ENCODE measurements at places on chromosomes 11 and 22.

GRCh38 chr22:24007253-24008021, 2.2 kb upstream of the GSTT4 start:
- DNase-seq = no peak

DNA sequence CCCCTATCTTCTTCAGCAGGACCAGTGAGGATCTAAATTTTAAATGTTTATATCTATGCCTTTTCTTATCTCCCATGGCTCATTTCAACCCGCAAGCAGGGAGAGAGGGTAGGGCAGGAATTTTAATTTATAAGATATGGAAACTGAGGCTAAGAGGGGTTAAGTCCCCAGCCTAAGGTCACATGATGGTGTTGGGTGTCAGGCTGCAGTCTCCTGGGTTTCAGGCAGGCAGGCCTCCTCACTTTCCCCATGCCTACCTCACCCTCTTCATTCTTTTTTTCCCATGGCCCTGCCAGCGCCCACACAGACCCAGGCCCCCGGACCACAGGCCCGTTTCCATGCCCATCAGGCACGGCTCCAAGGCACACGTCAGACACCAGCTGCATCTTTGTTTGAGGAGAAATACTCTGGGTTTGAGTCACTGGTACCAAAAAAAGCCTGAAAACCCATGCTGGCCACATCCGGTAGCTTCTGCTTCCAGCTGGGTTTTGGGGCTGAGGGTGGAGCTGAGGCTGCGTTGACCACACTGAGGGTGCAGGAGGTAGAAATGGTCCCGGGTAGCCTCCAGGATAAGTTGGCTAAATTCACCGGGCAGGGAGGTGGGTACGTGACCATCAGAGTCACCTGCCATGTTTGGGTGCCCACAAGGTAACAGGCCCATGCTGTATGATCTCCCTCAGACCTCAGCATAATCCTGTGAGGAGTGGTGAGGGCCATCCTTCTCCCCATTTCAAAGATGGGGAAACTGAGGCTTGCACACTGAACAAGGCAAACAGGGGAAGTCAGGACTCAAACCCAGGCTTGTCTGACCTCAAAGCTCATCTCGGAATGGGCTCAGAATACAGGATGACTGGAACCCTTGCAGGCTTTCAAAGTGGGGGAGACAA, 7.5 kb downstream of the CRYBB1 start:
- no peak for DNase-seq

- no peak for DNase-seq
Observed at GRCh38 chr11:28463826-28464225, 355.6 kb downstream of the METTL15 start.

- no peak for DNase-seq
Observed at GRCh38 chr11:24543771-24544170, 46.9 kb downstream of the LUZP2 start.

GRCh38 chr22:21038405-21038804, 6.0 kb upstream of the SLC7A4 start:
- no peak for DNase-seq

DNA sequence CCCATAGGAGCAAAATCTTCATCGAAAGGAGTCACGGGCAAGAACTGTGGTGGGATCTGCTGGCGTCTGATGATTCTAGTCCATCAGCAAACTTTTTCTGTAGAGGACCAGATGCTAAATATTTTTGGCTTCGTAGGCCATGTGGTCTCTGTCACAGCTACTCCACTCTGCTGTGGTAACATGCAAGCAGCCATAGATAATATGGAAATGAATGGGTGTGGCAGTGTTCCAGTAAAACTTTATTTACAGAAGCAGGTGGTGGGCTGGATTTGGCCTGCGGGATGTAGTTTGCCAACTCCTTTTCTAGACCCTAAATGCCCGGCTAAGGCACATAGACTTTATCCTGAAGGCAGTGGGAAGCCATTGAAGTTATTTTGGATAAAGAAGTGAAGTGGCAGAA, 32.9 kb downstream of the BMAL1 start:
- DNase-seq = no peak

DNA sequence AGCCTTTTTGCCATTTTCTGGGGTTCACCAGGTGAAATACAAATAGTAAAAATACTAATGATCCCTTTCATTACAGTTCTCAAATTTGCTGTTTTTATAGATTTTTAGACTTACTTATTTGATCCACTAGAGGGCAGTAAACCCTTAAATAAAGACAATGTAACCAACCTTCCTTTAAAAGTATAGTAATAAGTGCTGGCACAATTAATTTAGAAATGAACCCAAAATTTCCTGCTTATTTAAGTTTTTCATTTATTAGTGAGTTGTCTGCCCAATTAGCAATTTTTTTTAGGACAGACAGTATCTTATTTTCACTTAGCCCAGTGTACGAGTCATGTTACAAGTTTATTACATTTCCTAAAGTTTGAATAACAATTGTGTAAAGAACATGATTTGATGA, 4.7 kb downstream of the DDIAS start:
- no peak for DNase-seq

DNA sequence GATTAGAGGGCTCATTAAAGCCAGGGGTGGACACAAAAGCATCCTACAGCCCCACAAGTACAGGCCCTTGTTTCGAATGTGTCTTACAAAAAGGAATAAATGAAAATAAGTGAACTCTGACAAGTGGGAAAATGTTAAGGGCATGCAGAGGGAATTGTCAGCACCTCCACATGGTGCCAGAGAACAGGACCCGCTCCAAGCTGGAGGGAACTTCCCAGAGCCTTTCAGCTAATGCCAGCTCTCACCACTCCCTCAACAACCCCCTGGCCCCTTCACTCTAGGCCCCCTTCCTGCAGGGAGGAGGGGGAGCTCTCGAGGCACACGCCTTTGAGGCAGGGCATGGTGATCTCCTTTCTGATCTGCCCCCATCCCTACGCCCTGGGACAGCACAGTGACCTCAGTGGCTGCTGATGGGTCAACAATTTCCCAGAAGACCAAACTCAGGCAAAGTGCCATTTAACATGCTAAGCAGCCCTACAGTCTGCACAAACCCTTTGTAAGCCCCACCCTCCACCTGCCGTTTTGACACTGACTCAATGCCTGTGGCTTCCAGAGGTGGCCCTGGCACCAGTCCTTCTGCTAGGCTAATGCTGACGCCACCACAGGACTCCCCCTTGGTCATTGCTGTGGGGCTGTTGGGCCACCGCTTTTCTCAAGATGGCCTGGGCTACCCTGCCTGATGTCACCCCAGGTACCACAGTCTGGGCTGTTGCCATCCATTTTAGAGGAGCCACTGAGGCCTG, 12.5 kb upstream of the CHST1 start:
- DNase-seq = no peak

DNA sequence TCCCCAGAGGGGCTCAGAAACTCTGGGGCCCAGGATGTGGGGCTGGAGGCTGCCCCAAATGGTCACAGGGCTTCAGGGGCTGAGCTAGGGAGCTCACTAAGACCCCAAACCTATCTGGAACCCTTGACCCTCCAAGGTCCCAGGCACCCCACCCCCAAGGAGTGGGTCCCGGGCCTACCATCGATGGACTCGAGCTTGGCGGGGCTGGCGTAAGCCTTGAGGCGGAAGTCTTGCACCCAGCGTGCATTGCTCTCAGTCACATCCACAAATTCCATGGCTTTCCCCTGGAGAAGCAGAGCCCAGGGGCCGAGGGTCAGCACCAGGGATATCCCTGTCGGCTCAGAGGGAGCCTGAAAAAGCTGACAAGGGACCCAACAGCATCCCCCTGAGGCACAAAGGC, 3.5 kb downstream of the GATD1 start:
- DNase-seq = no peak

- DNase-seq = no peak
Observed at GRCh38 chr11:30960387-30960992, 374.3 kb upstream of the MPPED2 start.

DNA sequence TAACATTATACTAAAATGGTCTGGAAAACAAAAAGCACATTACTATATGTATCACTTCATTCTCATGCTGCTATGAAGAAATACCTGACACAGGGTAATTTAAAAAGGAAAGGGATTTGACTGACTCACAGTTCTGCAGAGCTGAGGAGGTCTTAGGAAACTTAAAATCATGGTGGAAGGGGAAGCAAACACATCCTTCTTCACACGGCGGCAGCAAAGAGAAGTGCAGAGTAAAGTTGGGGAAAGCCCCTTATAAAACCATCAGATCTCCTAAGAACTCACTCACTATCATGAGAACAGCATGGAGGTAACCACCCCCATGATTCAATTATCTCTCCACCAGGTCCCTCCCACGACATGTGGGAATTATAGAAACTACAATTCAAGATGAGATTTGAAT, 60.0 kb downstream of the FAM181B start:
- no peak for DNase-seq

- no peak for DNase-seq
Observed at GRCh38 chr22:48744283-48744641, 1083.4 kb downstream of the BRD1 start.

DNA sequence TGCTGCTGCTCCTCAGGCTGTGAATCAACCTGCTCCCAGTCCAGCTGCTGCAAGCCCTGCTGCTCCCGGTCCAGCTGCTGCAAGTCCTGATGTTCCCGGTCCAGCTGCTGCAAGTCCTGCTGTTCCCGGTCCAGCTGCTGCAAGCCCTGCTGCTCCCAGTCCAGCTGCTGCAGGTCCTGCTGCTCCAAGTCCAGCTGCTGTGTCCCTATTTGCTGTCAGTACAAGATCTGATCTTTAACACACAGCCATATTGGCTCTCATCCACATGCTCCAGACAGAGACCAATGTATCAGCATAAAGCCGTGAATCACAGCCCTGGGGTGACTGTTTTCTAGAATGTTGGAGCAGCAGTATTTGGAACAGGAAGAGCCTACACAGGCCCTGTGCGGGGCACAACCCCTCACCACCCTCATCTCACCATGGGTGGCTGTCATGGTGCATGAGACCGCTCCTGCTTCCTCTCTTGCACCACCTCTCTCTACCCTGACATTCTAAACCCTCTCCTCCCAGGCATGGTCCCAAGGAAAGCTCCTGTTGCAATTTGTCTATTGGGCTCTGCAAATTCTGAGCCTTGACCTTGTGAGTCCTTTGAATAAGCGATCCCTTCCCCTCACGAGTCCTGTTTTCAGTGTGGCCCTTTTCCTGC, 3.5 kb downstream of the KRTAP5-10 start:
- no peak for DNase-seq

DNA sequence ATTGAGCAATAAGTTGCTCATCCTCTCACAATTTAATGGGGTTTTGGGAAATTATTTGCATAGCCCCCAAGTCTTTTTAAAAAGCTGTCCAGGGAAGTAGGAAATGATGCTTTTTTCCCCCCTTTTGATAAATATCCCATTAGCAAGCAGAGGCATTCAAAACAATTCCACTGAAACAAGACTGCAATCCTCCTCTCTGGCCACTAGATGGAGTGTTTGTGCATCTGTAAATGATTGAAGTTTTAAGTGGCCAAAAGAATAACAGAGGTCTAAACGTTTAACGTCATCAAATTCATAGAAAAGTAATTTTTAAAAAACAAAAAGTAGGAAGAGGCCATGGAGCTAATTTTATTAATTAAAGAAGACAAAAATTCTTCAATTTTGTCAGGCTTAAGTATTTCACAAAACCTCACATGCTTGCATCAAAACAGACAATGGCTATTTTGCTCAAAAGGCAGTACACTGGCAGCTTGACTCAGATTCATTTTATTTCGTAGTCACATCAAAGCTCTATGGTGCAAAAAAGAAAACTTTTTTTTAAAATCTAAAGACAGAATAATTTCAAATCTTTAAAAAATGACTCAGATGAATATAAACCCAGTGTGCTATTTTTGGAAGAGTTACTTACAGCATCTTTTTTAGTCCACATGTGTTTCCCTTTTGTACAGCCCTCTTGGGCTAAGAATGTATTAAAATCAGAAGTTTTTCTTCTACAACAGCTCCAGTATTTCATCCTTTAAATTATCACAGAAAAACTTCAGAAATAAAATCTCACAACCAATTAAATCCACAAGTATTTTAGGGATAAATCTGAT, 17.8 kb downstream of the CHORDC1 start:
- DNase-seq = no peak

DNA sequence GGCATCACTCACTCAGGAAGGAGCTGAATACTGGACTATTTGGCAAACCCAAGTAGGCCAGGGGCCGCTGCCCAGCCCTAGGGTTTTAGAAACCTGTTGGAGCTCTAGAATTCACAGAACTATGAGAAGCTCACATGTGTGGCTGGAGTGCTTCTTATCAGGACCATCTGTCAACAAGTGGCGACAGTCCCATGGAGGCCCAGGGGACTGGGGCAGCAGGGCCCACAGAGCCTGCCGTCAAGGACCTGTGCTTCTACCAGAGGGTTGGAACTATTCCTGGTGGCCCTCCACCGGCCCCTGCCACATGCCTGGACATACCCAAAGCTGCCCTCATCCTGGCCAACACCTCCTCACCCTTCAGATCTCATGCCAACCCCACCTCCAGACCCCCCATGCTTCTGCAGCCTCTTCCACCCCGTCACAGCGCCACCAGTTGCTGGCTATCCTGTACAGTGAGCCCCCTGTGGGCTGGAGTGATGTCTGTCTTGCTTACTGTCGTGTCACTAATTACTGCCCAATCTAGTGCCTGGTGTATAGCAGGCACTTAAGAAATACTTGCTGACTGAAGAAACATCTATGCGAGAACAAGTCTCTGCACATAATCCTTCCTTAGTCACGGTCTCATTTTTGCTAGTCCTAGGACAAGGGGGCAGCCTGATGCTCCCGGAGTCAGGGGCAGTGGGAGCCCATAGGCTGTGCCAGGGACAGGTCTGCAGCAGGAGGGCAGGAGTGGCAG, 27.2 kb upstream of the RASL10A start:
- no peak for DNase-seq

- DNase-seq = no peak
Observed at GRCh38 chr11:22800482-22800881, 29.1 kb downstream of the SVIP start.

DNA sequence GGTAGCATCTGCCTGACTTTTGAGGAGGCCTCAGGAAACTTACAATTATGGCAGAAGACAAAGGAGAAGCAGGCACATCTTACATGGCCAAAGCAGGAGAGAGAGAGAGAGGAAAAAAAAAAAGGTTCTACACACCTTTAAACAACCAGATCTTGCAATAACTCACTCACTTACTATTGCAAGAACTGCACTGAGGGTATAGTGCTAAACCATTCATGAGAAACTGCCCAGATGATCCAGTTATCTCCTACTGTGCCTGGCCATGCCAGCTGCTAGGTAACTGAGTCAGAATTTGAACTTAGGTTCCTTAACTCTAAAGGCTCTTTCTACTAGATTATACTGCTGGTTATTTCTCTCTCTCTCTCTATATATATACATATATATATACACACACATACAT, 7.3 kb downstream of the HORMAD2 start:
- DNase-seq = no peak

GRCh38 chr11:43508511-43508918, 149.8 kb downstream of the TTC17 start:
- DNase-seq = no peak

DNA sequence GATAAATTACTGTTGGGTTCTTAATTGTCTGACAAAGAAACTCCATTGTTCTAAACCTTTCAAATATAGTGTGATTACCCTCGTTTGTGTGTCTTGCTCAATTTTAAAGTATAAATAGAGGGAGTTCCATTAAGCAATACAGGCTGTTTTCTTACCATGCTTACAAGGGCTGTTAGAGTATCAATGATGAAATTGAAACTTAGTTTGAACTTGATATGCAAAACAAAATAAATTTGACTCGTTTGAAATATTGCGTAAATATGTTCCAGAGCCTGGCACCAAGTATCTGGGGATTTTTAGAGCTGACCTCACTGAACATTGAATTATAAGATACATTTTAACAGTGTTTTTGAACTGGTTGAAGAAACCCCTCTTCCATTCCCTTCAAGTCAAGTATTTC, 31.7 kb downstream of the TEAD1 start:
- no peak for DNase-seq

Data from activated CD8-positive, alpha-beta memory T cell treated with anti-CD3 and anti-CD28 coated beads for 1 hour (primary cell).